HuH-7 (cell line): ENCODE measurements at places on chromosomes 5 and 9.

DNA sequence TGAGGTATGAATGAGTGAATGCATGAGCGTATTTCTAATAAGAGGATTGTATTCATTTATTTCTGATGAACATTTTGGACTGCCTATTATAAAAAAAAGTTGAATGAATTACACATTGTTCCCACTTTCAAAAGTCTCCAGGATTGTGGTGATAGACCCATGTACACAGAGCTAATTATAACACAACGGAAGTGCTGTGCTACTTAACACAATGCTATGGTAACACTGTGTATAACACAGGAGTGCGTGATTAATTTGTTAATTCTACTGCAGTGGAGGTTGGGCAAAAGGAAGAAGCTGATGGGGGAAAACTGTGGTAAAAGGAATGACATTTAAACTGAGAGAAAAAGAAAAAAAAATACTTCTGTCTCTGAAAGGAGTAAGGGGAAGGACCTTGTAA, 147.8 kb upstream of the MEF2C start:
- DNase-seq = no peak

GRCh38 chr9:71582347-71582746, 186.0 kb downstream of the CEMIP2 start:
- no peak for DNase-seq

DNA sequence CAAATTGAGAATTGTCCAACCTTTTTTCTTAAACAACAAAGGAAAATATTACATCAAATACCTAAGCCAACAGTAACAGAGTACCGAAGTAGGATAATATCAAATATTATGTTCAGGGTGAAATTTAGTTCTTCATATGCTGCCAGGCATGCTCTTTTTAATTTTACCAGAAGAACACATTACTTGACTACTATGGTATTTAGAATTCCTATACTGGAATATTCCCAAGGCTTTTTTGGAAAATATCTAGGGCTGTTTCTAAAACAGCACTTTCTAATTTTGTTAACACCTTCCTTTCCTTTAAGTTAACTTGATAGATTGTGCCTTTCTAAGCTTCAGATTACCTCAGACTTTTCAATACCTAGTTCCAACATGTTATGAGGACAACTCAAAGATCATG, 48.7 kb downstream of the MARCHF3 start:
- no peak for DNase-seq

- peak; percentile 9 for DNase-seq
These were observed 35.3 kb downstream of the NDFIP1 start for GRCh38 chr5:142143878-142144277.

- no peak for DNase-seq
These were observed 108.9 kb downstream of the ICE1 start for GRCh38 chr5:5531371-5531770.
